Nucleus accumbens (tissue), 56 donors: ENCODE measurements at places on chromosomes 13 and 19.

- DNase-seq: no peak
Measured at GRCh38 chr19:40613690-40614621, 12.8 kb downstream of the LTBP4 start.

GRCh38 chr19:32672841-32673240 is 2.1 kb downstream of the ANKRD27 start:
- DNase-seq: no peak

- DNase-seq: no peak
Measured at GRCh38 chr19:28184997-28185396, 1028.0 kb downstream of the UQCRFS1 start.

DNA sequence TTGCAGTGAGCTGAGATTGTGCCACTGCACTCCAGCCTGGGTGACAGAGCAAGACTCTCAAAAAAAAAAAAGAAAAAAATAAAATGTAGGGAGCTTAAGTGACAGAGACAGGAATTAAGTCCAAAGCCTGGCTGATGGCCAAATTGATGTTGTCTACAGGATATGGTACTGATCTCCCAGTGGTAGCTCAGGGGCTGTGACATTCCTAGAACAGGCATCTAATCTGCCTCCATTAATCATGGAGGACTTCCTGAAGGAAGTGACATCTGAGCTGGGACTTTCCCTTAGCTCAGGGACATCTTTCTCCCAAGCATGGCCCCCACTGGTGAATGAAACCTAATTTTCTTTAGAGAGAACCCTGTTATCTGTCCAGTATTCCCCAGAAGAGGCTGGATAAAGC is 11.4 kb upstream of the EDDM13 start:
- DNase-seq: no peak

DNA sequence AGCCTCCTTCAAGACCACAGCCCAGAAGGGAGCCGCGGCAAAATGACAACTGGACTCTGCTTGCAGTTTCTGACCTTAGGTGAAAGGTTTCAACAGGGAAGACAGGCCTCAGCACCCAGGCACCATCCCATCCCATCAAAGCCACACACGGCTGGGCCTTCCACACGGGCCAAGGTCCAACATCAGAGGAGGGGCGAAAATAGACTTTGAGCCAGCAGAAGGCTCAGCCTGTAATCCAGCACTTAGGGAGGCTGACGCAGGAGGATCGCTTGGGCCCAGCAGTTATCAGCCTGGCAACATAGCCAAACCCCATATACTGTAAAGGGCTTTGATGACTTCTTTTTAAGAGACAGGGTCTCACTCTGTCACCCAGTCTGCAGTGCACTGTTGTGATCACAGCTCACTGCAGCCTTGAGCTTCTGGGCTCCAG is 26.8 kb upstream of the TINCR start:
- DNase-seq: no peak

DNA sequence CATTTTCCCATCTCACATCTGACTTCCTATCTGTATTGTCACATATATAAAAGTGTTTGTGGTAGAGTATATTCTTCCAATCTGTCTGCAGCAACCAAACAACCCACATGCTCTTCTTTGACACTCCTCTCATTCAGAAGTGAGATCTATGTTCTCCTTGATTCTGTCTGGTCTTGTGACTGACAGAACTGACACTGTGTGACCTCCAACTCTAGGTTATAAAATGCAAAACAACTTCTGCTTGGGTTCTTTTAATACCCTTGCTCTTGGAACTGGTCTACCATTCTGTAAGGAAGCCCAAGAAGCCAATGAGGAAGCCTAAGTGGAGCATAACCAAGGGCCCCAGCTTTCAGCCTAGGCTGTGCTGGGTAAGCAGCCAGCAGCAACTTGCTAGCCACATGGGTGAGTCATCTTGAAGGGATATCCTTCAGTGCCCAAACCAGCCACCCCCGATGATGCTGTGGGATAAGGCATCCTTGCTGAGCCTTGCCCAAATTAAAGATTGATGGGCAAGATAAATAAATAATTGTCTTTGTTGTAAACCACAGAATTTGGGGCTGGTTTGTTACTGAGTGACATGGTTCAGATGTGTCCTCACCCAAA is 18.4 kb upstream of the ITM2B start:
- no peak for DNase-seq

DNA sequence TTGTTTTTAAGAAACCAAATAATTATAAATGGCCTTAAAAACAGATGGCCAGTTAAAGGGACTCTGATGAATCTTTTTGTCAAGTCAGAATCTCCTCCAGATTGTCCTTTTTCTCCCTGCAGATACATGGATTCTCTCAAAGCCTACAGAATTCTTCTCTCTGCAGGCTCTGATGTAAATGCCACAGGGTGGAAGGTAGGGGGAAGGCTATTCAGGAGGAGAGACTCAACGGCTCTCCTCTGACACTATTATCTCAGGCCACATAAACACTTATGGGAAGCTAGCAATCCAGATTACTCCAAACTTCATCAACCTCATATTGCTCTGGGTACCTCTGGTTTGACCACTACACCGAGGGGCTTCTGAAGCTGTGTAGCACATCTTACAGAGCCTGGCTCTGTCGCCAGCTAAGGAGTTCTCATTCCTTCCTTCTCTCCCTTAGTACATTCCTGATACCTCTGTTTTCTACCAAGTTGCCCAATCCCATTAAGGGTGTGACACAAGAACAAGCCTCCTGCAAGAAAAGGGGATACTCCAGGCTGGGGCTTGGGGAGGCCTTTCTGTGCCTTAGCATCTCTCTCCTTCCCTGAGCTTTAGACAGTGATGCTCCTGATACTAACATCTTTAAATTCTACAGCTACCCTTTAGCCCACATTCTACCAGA is 14.9 kb downstream of the LCP1 start:
- no peak for DNase-seq

GRCh38 chr13:100128373-100128772 is 39.5 kb downstream of the PCCA start:
- no peak for DNase-seq

DNA sequence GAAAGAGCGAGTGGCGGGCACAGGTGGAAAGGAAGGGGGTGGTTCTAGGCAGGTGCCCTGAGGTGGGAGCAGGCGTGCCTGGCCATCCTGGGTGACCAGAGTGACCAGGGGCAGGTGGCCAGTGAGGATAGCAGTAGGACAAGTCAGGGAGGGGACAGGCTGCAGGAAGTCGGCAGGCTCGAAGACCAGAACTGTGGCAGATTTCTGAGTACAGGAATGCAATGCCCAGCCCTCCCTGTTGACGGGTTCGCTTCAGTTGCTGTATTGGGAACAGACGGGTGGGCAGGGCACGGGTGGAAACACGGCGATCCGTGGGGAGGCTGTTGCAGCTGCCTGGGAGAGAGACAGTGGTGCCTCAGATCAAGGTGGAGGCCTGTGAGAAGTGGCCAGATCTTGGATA is 1.9 kb downstream of the ZNF628 start:
- no peak for DNase-seq

- no peak for DNase-seq
Measured at GRCh38 chr19:43804432-43804831, 2.2 kb upstream of the LYPD5 start.

- DNase-seq: no peak
Measured at GRCh38 chr13:96935901-96936300, 58.4 kb downstream of the OXGR1 start.

DNA sequence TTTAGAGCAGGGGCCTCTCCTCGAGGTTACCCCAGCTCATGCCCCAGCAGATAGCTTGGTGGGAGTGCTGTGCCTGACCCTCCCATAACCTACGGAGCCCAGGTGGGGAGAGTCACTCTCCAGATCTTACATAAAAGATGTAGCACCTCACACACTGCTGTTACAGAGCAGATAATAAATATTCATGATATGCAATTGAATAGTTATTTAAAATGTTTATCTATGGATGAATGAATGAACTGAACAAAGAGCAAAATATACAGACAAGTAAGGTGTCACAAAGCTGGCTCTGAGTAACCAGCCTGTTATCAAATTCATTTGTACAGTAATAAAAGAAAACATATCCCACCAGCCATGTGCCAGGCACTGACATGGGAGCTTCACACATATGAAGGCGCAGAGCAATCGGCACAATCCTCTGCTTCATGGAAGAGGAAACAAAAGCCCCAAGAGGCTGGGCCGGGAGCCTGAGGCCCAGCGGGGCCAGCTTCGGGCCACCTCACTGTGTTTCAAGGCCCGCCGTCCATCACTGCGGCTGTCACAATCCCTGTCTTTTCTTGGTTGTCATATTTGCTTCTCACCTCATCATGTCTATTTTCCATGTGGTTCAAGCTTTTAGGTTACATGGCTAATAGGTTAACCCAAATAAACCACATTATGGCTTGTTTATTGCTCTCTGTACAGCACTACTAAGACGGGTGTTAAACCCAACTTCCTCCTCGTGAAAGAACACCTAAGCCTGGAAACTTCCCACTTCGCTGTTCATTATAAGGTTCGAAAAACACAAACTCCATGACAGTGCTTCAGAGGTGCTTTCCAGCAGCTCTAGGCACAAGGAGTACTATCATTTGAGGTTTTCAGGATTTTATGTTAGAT is 78.4 kb downstream of the IRS2 start:
- DNase-seq: no peak

DNA sequence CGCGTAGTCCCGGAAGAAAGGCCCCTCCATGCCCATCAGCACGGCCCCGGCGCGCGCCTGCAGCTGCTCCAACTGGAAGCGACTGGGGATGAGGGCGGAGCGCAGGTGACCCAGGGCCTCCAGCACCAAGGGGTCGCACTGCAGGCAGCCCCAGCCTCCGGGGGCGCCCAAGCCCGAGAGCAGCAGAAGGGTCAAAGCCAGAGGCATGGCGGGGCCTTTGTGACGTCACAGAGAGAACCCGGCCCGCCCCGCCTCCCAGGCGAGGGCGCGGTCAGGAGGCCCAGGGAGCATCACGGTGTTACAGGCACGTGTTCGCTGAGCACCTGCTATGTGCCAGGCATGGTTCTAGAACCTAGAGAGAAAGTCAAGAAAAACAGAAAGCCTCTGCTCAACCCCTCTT is at the start of gene IZUMO2:
IZUMO2 (minus strand) TSS at position 294 of the 400 bp plus-strand sequence; CDS start at position 207, 87 bp downstream.
- DNase-seq: no peak

DNA sequence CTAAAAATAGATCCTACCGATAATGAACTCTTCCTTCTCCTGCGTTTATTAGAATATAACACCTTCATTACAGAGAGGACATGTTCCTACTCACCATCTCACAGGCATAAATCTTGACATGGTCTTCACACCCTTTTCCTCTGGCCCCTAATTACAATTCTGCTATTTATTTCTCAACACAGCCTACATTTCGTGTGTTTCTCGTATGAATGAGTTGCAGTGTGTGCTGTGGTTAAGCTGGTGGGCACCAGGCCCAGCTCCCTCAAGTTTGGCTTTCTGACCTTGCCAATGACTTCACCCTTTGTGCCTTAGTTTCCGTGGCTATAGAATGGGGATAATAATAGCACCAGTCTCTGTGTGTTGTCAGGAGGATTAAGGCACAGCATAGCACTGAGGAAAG is 12.3 kb upstream of the KATNAL1 start:
- DNase-seq: no peak
